ENCODE measurements at places on chromosomes 7 and 10.
A peak's percentile ranks its signal among the peaks of the same experiment; 100 is the strongest.

GRCh38 chr7:30886608-30887011, 25.0 kb upstream of the AQP1 start:
- no peak for DNase-seq

DNA sequence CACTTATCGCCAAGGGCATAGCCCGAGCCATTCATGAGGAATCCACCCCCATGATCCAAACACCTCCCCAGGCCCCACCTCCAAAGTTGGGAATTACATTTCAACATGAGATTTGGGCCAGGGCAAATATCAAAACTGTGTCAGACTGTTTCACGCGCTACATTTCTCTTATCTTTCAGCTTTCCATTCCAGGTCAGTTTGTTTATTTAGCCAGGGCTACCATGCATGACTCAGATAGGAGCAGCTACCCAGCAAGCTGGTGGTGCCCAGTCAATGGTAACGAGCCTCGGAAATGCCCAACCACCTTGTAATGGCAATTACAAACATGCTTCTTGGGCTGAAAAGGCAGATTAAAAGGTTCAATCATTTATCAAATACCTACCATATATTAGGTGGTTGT, 43.6 kb upstream of the BAMBI start:
- no peak for DNase-seq

- no peak for DNase-seq
Measured at GRCh38 chr7:114825423-114825951, 96.4 kb upstream of the MDFIC start.

DNA sequence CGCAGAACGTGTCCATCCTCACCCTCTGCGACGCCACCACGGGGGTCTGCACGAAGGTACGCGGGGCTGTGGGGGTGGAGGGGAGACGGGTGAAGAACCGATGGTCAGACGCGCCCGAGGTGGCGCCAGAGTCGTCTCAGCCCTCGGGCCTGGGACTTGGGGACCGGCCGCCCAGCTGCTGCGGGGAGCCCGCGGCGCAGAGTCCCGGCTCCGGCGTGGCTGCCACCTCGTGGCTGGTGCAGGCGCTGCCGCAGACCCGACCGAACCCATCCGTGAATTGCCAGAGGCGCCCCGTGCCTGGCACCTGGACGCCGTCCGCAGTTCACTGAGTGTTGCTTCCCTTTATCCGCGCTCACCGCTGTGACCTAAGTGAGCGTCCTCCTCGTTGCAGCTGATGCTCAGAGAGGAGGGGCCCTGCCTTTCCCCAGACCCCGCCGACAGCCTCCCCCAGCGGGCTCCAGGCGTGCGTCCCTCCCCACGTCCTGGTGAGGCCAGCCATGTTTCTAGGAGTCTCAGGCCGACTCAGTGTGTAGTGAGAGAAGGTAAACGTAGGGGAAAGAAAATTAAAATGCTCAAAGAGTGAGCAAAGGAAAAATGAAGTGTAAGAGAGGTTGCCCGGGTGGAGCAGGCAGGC, 208.7 kb downstream of the PAXIP1 start:
- no peak for DNase-seq

DNA sequence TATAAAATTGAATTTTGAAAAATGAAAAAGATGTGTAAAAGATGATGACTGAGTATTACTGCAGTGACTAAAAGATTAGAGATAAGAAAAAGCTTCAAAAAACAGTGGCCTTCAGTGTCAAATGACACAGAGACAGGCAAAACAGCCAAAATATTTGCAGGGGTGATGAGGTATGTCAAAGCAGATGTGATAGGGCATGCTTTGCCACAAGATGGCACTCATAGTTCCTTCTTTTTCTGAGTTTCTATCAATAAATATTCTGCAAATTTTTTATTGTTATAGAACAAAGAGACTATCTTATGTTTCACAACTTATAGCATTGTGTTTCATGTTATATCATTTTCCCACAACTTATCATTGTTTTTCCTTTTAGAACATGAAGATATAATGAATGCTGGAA, 344.1 kb upstream of the HPS1 start:
- DNase-seq = no peak

- peak; percentile 3 for DNase-seq
Measured at GRCh38 chr7:110839866-110840265, 251.1 kb upstream of the LRRN3 start.

DNA sequence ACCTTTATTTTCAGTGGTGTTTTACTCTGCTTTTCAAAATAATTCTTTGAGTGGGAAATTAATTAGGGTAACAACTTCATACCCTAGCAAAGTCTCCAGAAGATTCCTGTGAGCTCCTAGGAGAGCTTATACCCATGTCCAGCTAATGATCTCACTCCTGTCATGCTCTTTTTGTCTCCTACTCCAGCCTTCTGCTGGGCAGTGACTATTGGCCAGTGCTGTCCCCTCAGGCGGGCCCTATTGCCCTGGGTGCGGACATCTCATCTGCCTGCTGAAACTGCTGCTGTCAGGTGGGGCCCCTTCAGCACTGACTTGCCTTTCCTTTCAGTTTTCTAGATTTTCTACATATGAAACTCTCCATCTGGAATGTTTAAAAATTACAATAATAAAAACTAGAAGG, 80.3 kb downstream of the EBLN1 start:
- DNase-seq = no peak

DNA sequence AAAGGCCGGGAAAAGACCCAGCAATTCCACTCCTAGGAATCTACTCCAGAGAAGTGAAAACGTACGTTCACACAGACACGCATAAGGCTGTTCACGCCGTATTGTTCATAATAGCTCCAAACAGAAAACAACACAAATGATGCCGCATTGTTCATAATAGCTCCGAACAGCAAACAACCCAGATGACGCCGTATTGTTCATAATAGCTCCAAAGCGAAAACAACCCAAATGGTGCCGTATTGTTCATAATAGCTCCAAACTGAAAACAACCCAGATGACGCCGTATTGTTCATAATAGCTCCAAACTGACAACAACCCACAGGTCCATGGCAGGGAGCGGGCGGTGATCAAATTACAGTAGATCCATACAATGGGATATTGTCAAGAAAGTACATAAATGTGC, 85.2 kb upstream of the DNAAF5 start:
- DNase-seq = no peak

GRCh38 chr10:112262546-112262945, 20.7 kb upstream of the TECTB start:
- DNase-seq = no peak
